ENCODE measurements at places on chromosomes 5 and 9.

DNA sequence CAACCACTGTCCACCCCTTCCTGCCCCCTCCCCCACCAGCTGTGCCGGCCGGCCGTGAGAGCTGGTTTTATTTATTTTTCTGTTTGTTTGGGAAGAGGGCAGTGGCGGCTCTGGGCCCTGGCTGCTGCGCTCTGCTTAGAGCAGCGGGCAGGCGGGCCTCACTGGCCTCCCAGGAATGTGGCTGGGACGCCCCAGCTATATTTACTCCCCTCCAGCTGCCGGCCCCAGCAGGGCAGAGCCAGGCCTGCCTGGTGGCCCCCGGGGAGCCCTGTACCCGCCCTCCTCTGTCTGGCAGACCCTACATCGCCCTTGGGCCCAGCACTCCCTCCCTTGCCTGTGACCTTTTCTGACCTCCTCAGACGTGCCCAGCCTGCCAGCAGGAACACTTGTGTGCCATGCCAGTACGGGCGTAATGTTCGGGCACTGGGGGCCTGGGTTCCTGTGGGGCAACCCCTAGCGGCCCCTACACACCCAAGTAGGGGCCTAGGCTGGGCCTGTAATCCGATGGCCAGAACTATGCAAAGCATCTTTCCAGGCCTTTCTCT lies 7.7 kb downstream of the CXXC5 start:
- DNase-seq, result peak; percentile 81

DNA sequence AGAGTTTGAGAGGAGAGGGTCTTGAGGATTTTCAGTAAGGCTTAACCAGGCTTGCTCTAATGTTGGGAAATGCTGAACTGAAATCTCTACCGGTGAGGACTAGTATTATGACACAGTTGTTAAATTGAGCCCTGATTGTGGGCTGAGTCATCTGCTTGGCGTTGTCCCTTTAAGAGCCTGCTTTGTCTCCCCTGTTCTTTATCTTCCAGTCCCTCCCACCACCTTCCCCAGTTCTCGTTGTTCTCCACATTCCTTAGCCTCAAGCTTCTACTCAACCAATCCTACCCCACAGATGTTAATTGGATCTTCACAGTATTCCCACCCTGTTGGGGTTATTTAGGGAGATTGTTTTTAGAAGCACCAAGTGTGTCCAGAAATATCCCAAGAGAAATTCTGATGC lies 57.6 kb downstream of the ANKRD55 start:
- DNase-seq, result no peak

DNA sequence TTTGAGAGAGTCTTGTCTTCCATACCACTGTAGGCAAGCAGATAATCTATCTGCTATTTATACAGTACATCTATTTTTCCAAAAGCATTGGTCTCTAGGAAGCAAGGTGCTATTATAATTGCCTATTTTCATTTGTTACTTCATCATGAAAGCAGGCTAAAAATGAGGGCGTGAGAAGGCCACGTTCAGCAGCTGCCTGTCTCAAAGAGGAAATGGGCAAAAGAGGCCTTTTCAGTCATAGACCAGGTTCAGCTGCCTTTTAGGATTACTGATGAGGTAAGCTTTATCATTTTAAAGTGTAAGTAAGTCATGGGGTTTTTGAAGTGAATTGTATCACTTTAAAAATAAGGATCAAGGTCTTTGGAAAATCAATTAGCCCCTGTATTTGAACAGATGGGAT lies 1091.1 kb upstream of the DMAC1 start:
- no peak for DNase-seq

GRCh38 chr9:101902051-101902450 lies 163.6 kb upstream of the GRIN3A start:
- no peak for DNase-seq

GRCh38 chr5:170315154-170315553 lies 17.6 kb upstream of the LCP2 start:
- DNase-seq, result peak; percentile 86

DNA sequence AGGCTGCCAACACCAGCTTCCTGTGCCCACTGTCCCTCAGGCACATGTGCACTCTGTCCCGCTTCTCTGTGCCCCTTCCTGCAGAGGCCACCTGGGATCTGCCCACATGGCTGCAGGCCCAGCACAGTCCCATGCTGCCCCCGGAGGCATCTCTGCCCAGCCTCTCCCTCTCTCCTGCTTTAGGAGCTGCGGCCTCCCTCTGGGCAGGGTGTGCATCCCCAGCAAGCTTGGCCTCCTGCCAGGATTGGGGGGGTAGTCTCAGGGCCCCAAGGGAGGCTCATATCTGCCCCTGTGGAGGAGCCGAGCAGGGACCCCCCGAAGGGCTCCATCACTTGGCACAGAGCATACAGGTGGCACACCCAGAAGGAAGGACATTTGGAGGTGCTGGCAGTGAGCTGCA lies 24.8 kb downstream of the FLT4 start:
- no peak for DNase-seq

- no peak for DNase-seq
Measured at GRCh38 chr5:94481059-94481458, 137.3 kb downstream of the KIAA0825 start.

DNA sequence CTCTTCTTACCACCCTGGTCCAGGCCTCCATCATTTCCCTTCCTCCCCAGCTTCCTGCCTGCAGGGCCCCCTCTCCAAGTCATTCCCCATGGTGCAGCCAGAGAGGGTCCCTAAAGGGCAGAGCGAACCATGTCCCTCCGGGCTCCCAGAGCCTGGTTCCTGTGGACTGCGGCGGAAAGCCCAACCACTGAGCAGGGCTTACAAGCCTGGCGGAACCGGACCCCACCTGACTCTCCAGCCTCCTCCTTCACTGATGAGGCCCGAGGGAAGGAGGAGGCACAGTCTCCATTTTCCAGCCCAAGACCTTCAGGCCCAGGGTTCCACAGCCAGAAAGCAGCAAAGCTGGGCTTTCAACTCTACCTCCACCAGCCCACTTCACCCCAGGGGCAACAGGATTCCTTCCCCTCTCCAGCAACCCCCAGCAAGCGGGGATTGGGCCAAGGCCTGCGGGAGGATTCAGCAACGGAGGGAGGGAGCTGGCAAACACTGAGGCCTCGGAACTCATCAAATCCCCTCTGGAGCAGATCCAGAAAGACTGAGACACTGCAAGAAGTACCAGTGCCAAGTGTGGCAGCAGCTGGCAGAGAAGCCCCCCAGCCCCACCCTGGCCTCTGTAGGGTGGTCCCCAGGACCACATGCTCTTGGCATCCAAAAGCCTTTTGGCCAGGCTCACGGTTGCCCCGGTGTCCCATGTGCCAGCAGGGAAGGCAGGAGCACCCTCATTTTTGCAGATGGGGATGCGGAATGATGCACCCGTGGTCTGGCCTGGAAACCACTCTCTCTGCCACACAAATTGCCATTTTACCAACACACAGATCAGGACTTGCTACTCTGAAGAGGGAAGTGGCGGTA lies 3.1 kb downstream of the FAM163B start:
- DNase-seq, result no peak

- DNase-seq, result no peak
Measured at GRCh38 chr5:126139773-126140172, 283.4 kb upstream of the GRAMD2B start.

DNA sequence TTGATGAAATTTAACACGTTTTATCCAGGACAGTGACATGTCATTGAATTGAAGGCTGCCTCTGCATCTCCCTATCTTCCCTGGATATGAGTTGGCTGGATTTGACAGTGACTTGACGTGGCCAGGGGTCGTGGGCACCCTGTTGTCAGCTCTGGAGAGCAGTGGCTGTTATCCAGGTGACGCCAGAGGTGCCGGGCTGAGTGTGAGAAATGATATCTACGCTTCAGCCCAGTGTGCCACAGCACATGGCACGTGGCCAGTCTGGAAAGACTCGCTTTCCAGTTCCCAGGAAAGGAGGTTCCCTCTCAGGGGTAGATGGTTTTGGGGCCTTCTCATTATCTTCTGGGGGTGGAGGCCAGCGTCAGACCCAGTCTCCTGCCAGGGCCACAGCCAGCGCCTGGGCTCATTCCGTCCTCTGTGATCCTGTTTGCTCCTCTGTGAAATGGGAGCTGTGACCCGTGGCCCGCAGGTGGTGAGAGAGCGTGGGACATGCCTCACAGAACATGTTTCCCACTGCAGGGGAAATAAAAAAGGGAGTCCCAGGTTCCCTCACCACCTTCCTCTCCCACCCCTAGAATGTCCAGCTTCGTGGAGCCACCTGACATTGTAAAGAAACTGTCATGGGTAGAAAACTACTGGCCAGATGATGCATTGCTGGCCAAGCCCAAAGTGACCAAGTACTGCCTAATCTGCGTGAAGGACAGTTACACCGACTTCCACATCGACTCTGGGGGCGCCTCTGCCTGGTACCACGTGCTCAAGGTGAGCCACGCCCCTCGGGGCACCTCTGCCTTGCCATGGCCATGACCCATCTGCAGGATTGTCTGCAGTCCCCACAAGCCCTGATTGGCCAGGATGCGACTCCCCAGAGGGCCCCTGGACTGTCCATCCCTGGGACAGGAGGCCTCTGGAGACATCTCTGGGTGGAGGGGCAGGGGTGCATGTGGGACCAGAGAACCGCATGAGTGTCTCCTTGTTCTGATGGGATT lies 76.5 kb downstream of the PHF2 start:
- DNase-seq, result peak; percentile 47

GRCh38 chr5:169764018-169764378 lies 126.9 kb downstream of the DOCK2 start:
- DNase-seq, result no peak

GRCh38 chr5:11166923-11167322 lies 405.9 kb upstream of the DAP start:
- no peak for DNase-seq

GRCh38 chr9:126676685-126677143 lies 63.0 kb downstream of the LMX1B start:
- DNase-seq, result no peak

DNA sequence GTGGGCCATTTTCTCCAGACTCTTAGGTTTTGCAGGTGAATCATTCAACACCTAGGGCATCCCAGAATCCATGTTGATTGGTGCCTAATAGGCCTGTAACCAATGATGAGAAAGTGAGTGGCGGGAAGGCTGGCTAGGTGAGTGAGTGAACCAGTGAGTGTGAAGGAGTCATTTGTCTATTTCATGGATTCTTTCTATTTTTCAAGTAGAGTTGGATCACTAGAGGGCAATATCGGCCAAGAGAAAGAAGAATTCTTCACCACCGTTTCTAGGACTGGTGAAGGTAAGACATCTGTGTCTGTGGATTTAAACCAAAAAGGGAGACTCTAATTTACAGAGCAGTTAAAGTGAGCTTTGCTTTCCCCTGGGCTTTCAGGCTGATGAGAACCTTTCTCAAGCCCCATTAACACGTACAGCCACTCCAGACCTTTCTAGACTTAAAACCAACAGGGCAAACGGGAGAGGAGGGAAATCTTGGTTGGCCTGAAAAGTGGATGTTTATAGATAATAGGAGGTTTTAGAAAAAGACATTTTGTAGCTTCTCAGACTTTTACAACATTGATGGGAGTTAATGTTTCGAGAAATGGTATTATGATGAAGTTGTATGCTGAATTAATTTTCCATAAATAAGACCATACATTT lies 114.3 kb upstream of the IL12B start:
- no peak for DNase-seq

DNA sequence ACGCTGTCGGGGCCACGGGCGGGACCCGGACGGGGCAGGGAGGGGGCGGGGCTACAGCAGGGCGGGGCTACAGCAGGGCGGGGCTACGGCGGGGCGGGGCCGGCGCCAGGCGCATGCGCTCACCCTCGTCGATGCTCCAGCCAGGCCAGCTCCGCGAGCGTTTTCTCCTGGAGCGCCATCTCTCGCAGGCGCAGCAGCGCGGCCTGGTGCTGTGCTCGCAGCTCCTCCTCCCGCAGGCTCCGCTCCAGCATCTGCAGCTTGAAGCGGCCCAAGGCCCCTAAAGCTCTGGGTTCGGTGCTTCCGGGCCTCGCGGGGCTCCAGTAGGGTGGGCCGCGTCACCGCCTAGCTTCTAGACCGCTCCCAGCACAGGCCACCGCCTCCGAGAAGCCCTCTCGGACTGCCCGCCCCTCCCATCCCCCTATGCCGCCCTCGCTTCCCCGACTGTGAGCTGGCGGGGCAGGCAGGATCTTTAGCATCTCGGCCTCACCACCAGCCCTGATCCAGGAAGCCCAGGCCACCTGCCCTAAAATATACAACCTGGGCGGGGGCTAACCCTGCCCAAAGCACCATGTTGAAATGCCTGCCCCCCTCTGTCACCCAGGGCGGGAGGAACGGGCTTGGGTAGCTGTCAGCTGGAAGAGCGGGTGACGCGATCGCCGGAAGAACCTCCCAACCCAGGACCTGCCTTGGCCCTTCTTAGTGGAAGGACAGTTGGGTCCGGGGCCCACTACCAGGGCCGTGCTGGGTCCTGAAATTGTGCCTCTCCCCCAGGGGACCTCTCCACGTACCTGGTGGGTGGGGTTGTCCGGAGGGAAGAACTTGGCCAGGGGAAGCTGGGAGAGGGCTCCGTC lies 21.9 kb upstream of the QSOX2 start:
- peak; percentile 89 for DNase-seq

GRCh38 chr9:81112627-81113452 lies 576.5 kb downstream of the TLE1 start:
- DNase-seq, result no peak

DNA sequence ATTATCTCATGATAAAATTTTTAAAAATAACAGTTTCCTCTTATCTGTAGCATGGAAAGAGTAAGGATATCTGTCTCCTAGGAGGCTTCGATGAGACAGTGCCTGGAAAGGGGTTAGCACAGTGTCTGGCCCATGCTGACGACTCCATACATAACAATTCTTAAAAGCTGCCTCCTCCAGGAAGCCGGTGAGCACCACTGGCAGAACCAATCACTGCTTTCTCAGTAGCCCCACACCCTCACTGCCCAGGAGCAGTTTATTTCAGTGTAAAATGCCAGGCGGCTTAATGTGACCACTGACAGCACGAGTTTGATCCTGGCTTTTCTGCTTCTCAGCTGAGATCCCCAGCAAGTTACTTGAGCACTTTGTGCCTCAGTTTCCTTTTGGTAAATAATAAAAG lies 1.2 kb upstream of the NIPAL4 start:
- no peak for DNase-seq

DNA sequence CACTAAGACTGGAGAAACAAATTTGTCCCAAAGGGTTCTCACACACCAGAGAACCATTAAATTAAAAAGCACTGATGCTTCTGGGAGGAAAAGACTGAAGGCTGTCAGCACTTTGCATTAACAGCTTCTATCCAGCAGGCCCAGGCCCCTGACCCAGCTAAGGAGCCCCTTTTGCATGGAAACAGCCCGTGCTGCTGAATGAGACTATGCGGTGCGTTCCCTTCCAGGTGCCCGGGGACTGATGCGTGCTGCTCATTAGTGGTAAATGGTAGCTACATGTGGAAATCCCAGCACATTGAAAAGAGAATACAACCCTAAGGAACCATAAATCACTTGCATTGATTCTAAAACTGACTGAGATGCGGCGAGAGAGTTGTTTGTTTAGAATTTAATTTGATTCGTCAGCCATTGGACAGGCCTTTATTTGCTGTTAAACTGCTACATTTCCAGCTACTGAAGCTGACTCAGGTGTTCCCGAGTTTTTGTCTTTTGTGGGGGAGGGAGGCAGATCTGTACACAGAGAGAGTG lies 351.0 kb upstream of the SLC24A2 start:
- DNase-seq, result no peak

- peak; percentile 73 for DNase-seq
Measured at GRCh38 chr9:20683351-20684034, 566 bp upstream of the FOCAD start.

- no peak for DNase-seq
Measured at GRCh38 chr5:132662925-132663770, 5.2 kb downstream of the IL13 start.
